ENCODE measurements at places on chromosomes 5 and 9.
A peak's percentile ranks its signal among the peaks of the same experiment; 100 is the strongest.

GRCh38 chr9:100938507-100938906, 90.0 kb upstream of the PLPPR1 start:
- no peak for DNase-seq

DNA sequence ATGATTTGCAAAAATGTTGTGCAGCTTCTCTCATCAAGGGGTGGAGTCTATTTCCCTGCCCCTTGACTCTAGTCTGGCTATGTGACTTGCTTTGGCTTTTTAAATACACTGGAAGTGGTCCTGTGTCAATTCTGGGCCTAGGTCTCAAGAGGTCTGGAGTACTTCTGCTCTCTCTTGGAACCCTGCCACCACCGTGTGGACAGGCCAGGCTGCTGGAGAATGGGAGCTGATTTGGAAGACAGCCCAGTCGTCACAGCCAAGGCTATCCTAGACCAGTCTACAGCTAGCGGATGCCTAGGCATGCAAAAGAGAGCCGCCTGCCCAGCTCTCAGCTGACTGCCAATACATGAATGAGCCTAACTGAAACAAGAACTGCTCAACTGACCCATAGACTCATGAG, 56.7 kb upstream of the CLINT1 start:
- DNase-seq = no peak

GRCh38 chr9:35306283-35306682, 144.5 kb downstream of the UNC13B start:
- no peak for DNase-seq

GRCh38 chr9:6113312-6113711, 97.9 kb upstream of the RANBP6 start:
- no peak for DNase-seq

DNA sequence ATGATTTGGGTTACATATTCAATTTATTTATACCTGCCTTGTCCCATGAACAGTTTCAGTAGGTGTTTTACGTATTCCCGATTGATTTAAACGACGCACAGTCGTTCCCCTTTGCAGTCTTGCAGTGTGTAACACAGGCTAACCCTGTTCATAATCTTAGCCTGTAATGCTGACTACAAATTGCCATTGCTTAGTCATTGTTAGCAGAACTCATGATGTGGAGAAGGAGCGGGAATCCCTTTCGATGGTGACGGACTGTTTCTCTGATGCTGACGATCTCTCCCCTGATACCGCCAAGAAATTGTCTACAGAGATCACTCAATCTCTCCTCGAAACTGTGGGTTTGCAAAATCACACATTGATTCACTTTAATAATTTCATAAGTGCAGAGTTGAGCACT, 93.2 kb downstream of the MRPL36 start:
- no peak for DNase-seq

DNA sequence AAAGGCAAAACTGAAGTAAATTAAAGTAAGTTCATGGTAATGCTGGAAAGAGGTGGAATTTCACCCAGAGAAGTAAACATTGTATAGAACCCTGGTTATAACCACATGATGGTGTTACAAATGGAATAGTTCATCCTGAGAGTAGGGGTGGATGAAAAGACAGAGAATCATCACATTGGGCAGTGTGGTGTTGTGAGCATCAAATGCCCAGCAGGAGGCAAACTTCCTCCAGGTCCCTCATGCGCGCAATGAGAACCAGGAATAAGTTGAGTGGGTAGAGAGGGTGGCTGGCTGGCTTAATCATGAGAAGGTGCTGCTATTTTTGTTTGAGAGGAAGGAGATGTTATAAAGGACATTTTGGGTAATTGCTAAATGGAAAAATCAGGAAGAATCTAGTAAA, 163.3 kb upstream of the HMHB1 start:
- no peak for DNase-seq

DNA sequence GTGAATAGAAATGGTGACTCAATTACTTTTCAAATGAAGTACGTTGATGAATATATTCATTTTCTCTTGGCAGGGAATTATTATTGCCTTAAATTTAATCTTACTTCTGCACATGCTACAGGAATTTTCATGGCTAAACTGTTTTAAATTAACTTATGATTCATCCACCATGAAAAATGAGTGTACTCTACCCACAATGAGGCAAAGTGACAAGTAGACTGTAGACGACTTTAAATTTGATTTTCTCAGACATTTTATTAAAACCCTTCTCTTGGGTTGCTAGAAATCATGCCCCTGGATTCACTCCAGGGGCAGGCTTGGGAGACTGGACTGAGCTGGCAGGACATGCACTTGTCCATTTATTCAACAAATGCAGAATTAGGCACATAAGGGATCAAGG, 23.5 kb upstream of the ERAP2 start:
- DNase-seq = peak; percentile 35

- no peak for DNase-seq
Observed at GRCh38 chr5:136190904-136191303, 2.1 kb downstream of the SMIM32 start.

- DNase-seq = no peak
Observed at GRCh38 chr9:33437205-33437604, 10.2 kb downstream of the AQP3 start.

DNA sequence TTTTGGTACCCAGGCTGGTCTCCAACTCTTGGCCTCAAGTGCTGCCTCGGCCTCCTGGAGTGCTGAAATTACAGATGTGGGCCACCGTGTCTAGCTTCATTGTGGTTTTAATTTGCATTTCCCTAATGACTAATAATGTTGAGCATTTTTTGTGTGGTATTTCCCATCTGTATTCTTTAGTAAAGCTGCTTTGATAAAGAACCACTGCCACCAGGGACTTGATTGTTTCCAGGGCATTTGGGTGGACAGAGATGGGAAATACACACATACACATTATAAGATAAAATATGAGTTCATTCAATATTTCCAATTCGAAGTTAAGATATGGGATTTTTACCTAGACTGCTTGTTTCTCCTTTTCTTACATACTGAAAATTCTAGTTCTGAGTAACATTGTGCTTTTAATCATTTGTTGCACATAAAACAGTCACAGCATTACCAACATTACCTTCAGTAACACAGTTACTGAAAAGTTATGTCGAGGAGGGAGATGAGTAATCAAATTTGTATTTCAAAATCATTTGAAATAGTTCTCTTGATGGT, 28.9 kb downstream of the HABP4 start:
- DNase-seq = peak; percentile 22

- DNase-seq = no peak
Observed at GRCh38 chr5:115432691-115433090, 111.9 kb downstream of the FEM1C start.

DNA sequence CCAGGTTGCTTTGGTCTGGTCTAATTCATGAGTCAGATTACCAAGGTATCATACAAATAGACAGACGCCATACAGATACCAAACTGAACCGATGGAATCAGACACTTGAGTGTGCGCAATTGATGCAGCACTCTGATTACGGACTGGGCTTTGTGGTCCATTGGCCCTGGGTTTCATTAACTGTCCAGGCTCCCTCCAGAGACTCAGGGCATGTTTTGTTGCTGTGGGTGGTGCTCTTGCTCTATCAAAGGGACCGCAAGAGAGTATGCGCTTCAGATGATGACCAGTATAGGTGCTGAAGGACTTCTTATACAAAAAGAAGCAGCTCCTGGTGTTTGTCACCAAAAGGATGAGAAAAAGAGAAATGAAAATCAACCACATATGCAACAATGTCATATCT, 36.9 kb upstream of the ANKRD55 start:
- DNase-seq = no peak

GRCh38 chr5:171762021-171762608, 23.5 kb upstream of the SMIM23 start:
- no peak for DNase-seq

DNA sequence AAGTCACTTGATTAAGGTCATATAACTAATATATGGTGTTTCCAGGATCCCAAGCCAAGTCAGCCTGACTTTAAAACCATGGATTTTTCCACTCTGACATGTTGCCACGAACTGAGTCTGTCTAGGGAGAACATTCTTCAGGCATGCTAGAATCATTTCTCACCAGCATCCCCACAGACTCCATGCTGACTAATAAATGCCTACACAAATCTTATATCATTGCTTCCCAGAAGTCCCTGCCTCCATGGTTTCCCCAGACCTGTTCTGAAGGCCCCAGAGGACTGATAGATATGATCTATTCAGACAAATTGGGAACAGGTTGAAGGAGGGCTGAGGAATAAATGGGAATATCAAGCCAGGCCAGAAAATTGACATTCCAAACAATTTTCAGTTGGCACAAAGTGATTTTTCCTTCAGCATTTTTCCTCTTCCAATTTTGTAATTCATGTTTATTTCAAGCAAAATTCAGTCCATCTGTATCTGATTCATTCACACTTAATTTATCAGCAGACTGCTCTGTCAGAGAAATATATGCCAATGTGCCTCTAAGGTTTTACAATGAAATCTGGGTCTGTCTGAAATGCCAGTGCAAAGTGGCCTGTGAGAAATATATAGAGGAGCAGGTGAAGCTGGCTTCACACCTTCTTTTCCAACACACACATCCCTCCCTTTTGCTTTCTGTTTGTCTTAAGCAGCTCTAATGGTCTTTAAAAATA, 413.6 kb upstream of the TNC start:
- DNase-seq = no peak

GRCh38 chr9:25990376-25990775, 312.1 kb upstream of the TUSC1 start:
- no peak for DNase-seq

GRCh38 chr5:170238456-170239196, 5.8 kb downstream of the C5orf58 start:
- no peak for DNase-seq

GRCh38 chr5:107671742-107672210, 1.0 kb upstream of the EFNA5 start:
- peak; percentile 83 for DNase-seq

GRCh38 chr9:127937388-127938297, at the start of gene DPM2:
Gene DPM2, minus strand, starts transcription at chr9:127937854. Its CDS starts 34 bp downstream, at chr9:127937820.
- peak; percentile 97 for DNase-seq

DNA sequence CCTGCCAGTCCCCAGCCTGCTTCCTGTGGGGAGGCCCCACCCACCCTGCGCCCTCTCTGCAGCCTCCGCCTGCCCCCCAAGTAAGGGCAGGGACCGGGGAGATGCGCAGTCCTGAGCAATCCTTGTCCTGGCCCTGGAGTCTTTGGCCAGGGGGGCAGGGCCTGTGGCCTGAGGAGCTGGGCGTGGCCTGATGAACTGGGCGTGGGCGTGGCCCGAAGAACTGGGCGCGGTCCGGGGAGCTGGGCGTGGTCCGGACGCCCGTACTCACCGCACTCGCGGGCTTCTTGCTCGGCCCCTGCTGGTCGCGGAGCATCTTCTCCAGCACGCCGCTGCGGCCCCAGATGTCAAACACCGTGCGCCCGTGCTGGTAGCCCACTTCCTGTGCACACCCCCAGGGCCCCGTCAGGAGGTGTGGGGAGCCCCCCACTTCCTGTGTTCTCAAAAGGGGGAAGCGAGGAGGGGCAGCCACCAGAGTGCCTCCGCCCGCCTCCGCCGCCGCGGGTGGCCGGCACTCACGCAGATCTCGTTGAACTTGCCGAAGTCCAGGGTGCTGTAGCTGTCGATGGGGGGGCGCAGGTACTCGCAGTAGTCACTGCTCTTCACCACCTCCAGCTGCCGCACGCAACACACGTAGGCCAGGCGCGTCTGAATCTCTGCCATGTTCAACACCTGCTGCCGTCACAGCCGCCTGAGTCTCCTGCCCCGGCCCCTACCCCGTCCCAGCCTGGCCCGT, 2.7 kb upstream of the NSMF start:
- DNase-seq = peak; percentile 41

DNA sequence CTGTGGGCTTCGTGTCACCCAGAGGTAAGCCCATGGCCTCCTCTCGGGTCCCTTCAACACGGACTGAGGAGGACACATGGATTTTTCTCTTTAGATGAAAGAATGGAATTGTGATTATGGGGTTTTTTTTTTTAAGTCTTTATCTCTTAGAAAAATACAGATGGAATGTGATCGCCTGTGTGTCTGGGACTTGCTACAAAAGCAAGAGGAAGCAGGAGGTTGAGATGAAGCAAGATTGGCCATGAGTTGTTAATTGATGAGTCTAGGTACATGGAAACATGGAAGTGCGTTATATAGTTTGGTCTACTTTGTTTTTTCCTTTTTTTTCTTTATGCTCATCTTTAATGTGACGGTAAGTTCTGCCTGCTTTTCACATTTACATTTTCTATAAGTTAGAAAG, 14.6 kb downstream of the USP20 start:
- no peak for DNase-seq

GRCh38 chr9:111613436-111614040, 14.1 kb upstream of the PTGR1 start:
- no peak for DNase-seq

DNA sequence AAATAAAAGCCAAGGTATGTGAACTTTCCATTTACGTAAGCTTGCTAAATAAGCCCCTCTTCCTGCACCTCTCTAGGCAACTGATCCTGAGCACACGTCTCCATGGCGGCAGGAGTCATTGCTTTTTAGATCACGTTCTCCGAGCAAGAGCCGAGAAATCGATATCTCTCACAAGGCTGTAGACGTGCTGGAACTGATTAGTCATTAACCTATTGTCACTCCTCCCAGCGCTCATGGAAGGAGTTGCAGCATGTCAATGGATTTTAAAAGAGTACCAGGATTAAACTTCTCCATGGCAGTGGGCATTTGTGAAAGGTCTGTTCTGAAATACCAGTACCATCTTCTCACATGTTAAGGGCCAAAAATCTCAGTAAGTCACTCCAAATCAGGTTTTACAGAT, 4.7 kb upstream of the ADCY2 start:
- peak; percentile 32 for DNase-seq

- DNase-seq = peak; percentile 38
Observed at GRCh38 chr9:121698627-121699570, 47.5 kb downstream of the DAB2IP start.

- DNase-seq = no peak
Observed at GRCh38 chr5:163917747-163918146, 412.3 kb downstream of the MAT2B start.

- DNase-seq = no peak
Observed at GRCh38 chr5:106121972-106122605, 1548.6 kb downstream of the EFNA5 start.

GRCh38 chr5:150056075-150056443, 30.3 kb downstream of the CSF1R start:
- DNase-seq = no peak

GRCh38 chr9:75490326-75490725, 400.1 kb upstream of the PCSK5 start:
- no peak for DNase-seq

- DNase-seq = no peak
Observed at GRCh38 chr9:120383999-120384924, 195.7 kb downstream of the CDK5RAP2 start.

GRCh38 chr5:52840277-52841050, 52.7 kb downstream of the ITGA1 start:
- no peak for DNase-seq

DNA sequence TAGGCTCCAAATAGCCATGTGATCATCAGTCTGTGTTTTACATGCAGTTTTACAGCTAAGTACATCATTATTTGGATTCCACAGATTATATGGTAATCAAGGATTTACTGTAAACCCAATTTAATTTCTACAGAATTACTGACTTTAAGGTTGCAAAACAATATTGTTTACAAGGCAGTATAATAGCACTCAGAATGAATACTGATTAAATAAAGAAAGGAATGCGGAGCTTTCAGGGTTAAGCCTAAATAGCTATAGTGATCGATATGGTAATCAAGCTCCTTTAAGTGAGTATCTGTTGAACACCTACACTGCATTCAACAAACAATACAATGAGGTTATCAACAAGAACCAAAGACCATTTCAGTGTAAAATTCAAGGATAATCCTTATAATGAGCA, 64.3 kb downstream of the DMAC1 start:
- DNase-seq = no peak

GRCh38 chr9:106657926-106658325, 205.0 kb upstream of the ZNF462 start:
- no peak for DNase-seq

Measured in RKO (cell line).